ENCODE measurements at places on chromosomes 4 and X.

DNA sequence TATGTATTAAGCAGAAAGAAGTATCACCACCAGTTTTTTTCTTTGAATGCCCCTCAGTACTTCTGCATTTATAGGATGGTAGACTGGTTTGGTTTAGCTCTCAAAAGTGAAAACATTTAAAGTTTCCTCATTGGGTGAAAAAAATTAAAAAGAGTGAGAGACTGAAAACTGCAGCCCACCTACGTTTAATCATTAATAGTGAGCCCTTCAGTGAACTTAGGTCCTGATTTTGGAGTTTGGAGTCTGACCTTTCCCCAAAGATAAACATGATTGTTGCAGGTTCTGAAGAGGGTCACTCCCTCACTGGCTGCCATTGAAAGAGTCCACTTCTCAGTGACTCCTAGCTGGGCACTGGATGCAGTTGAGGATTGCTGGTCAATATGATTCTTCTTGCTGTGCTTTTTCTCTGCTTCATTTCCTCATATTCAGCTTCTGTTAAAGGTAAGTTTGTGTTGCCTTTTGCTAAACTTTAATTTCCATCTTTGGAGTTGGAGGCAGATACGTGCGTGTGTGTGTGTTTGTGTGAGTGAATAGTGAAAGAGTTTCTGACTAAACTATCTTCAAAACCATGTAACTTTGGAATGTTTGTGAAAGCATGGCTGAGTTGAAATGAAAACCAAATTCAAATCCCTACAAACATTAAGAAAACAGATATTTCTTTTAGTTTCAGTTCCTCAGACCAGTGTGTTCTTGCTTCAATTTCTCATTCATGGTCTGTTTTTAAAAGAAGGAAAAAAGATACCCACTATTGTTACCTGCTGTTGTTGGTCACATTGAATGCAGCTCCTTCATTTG, at the start of gene MTTP:
Gene MTTP, plus strand, starts transcription at position 295 of the 795 bp plus-strand sequence. Its CDS starts 86 bp downstream, at position 381.
- DNase-seq: no peak

- no peak for DNase-seq
Observed at GRCh38 chr4:6222761-6223292, 22.5 kb upstream of the JAKMIP1 start.

DNA sequence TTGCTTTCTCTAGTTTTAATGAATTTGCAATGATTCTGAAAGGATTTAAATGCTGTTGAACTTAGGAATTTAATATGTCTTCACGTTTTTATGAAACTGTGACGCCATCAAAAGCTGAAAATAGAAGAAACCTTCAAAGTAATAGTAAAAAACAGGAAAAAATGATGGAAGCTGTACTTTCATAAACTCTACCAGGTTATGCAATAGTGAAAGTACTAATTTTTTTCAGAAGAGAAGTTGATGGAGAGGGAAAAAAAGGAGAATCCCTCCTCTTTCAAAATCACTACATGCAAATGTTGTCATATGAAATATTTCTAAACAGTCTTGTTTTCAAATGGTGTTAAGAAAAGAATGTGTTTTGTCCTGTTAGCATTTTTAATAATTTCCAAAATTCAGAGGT, 73.6 kb downstream of the ZNF330 start:
- DNase-seq: no peak

- no peak for DNase-seq
Observed at GRCh38 chr4:34261799-34262314, 1982.5 kb downstream of the ARAP2 start.

DNA sequence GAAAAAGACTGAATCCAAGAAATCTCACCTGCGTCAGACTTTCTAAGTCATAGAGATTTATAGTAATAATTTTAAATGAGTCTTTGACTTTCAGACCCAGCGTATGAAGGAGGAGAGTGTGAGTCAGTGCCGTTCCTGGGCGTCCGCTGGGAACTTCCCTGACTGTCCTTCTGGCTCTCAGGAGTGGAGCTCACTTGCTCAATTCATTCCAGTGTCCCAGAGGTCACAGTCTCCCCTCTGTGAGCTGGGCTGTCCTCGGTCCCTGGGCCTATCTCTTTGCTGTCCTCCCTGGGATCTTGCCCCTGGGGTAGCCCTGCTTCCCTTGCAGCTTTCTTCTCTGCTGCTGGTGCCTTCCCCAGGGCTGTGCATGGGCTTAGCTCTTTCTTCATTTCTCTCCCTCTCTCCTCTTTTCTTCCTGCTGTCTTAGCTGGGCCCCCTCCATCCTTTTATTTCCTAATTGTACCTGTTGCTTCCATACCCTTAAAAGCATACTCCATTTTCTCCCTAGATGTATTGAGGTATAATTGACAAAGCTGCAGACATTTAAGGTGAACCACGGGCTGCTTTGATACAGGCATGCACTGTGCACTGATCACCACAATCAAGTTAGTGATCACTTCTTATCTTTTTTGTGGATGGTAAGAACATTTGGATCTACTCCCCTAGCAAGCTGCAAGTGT, 11.6 kb downstream of the SORBS2 start:
- no peak for DNase-seq

- no peak for DNase-seq
Observed at GRCh38 chr4:97072666-97073065, 1070.6 kb downstream of the STPG2 start.

DNA sequence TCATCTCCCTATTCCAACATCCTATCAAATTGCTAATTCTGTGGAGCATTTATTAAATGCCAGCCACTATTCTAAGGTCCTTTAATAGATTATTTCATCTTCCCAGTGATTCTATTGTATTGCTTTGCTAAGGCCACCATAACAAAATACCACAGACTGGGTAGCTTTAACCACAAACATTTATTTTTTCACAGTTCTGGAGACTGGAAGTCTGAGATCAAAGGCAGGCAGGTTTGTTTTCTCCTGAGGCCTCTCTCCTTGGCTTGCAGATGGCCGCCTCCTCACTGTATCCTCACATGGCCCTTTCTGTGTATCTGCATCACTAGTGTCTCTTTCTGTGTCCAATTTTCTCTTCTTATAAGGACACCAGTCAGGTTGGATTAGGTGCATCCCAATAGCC, 64.5 kb downstream of the CPE start:
- no peak for DNase-seq
